Activated effector memory CD4-positive, alpha-beta T cell treated with anti-CD3 and anti-CD28 coated beads, Interleukin-2, amount 50 U/mL, for 16 hours (primary cell): ENCODE measurements at places on chromosomes 6 and 20.
A peak's percentile ranks its signal among the peaks of the same experiment; 100 is the strongest.

GRCh38 chr6:48401016-48401415 is 290.0 kb upstream of the PTCHD4 start:
- no peak for DNase-seq

DNA sequence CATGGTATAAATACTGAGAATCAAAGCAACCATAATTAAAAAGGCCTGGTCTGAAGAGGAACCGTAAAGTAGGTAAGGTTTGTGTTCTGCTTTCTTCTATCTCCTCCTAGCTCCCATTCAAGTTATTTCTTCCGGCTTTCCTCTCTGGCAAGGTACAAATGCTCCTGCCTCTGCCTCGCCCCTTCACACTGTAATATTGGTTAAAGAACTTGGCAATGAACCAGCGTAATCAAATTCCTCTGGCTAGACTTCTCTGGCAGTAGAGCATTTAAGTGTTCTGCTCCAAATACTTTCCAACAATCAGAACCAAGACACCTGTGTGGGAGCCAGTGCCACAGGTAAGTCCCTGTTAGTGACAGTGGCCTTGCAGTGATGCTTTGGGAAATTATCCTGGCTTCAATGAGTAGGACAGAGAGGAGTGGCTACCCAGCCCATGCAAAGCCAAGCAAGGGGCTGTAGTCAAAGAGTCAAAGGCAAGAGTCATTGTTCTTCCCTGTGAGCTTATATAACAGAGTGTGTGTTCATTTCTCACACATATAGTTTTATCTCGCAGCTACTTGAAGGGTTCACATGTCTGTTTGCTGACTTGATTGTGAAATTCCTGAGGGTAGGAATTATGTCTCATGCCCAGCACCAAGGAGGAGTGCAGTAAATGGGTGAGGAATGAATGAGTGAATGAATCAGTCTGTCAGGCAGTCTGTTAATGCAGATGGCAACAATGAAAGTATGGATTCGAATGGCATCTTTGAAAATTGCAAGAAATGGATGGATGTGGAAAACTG is 329.3 kb downstream of the NRN1 start:
- DNase-seq = no peak

DNA sequence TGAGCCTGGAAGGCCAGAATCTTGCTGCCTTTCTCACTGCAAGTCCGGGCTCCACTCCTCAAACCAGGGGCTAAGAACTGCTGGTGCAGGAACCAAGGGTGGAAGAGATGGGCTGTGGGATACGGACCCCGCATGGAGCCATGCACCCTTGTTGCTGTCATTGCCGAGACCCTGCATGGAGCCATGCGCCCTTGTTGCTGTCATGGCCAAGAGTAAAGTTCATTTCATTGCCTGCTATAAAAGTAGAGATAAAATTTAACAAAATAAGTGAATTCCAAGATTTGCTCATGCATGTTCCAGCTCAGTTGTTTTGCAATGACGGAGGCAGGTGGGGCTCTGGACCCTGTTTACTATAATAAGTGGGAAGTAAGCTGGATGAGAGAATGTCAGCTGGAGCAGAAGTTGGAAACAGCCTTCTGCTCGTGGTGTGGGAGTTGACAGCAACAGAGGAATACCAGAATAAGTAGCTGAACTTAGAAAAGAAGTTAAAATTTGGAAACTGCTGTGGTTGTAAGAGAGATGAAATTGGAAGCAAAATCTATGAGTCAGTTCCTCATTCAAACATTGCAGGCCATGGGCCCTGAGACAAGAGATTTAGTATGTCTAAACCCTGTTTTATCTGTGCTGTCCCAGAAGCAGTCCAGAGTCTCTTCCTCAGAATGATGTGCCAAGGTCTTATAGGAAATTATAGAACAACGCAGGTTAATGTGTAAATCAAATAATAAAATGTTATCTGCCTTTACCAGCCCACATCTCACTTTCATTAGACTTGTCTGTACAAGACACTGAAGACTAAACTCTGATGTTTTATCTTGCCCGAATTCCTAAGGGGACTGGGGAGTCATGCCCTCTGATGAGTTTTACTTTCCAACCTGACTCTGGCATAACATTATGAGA is 15.8 kb upstream of the THBS2 start:
- peak; percentile 30 for DNase-seq

DNA sequence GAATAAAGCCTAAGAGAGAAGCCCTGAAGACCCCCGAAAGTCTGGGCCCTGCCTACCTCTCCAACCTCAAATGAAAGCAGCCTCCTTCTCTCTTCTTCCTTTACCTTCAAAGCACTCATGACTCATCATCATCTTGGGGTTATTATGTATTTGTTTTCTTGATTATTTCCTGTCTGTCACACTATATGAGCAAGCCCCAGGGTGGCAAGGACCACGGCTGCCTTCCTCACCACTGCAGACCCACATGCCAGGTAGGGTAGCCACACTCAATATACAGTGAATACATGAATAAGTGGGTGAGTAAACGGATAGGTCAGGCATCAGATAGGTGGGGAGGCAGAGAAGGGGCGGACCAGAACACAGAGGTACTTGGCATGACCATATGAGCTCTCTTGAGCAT is 8.8 kb downstream of the WFDC3 start:
- peak; percentile 66 for DNase-seq

- no peak for DNase-seq
Measured at GRCh38 chr6:156311291-156311690, 465.9 kb upstream of the ARID1B start.

DNA sequence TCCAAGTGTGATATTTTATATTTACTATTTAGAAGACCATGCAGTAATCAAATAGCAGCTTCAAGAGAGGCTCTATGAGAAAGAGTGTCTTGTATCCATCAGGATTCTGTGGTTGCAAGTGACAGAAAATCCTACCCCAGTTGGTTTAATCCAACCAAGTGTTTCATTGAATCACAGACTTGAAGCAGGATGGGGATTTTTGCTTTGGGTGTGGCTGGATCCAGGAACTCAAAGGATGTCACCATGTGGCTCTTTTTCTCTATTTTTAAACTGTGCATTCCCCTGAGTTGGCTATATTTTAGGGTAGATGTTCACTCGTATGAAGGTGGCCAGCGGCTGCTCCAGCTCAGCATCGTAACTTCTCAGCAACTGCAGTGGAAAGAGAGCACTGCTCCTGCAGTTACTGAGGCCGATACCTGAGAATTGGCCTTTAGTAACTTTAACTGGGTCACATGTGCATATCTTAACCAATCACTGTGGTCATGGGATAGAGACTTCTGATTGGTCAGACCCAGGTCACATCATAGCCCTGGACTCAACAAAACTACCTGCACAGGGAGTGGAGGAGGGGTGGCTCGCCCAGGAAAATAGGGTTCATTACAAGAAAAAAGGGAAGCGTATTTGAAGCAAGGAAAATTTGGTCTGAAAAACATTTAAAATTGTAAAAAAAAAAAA is 396.1 kb upstream of the SULF2 start:
- no peak for DNase-seq

DNA sequence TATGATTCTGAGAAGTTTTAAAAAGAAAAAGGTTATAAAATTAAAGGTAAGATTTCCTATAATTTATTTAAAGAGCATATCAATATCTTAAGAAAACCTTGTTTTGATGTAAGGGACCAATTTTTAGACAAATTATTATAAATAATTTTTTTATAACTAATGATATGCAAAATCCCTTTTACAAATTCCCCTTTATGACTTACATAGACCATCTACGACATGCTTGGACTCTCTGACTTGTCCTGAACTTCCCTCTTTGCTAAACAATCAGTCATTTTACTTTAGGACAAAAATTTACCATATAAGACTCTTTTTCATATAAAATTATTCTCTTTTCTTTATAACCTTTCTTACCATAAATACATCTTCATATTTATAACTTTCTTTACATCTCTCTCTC is 15.3 kb upstream of the ANGPT4 start:
- DNase-seq = no peak

DNA sequence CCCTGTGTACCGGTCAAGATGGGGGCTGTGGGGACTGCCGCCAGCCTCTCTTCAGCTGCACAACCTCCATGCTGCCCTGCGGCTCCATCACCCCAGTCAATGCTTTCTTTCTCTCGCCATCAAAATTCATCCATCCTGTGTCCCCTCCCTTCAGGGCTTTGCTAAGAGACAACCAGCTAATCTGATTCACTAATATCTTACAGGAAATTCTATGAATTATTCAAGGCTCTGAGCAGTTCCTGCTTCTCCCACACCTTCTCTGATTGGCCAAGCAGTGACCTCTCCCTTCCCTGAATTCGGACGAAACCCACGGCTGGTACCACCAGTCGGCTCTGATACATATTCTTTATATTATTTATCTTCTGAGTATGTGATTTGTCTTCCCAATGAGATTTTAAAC is 13.8 kb downstream of the ITPR3 start:
- no peak for DNase-seq

DNA sequence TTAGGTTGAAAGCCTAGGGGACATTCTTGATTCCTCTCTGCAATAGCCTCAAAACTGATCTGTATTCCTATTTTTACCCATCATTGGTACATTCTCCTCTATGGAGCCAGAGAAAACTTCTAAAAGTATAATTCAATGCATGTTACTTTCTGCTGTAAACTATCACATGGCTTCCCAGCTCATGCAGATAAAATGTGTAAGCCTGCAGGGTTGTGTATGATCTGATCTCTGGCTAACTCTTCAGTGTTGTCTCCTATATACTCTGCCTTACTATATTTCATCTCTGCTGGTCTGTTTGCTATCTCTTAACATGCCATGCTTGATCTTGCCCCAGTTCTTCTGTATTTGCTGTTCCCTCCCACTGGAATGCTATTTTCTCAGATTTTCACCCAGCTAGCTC is 323.3 kb upstream of the RSPO3 start:
- no peak for DNase-seq

DNA sequence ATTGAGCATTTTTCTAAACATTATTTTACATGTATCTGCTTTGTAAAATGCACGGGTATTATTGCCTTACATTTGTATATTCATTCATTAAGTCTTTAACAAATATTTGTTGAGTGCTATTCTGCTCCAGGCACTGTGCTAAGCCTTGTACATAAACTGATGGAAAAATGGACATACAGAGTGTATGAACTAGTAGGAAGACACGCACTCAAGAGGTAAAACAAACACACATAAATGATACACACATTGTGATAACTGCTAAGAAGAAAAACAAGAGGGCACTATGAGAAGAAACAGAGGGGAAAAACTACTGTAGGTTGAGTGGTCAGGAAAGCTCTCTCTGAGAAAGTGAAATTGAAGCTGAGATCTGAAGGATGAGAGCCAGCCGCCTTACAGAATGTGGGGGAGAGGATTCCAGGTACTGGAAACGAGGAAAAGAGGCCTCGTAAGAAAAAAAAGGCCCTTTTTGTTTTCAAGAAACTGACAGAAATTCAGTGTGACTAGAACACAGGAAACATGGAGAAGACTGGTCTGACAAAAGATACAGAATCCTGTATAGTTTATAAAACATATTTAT is 117.5 kb downstream of the EYA4 start:
- no peak for DNase-seq

DNA sequence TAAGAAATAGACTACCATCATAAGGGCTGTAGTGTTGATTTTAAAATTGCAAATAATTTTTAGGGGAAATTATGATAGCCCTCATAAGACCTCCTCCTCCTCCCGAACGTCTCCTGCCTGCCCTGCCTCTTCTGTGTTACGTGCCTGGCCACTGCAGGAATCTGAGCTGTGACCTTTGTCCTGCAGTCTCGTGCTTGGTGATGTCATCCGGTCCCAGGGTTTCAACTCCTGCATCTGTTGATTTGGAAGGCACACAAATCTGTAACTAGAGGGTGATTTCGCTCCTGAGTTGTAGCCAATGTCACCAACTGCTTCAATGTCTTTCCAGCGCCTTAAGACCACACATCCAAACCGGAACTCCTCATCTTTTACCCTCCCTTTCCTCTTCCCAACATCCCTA is 163.2 kb downstream of the AIG1 start:
- DNase-seq = no peak

GRCh38 chr6:47160702-47161101 is 118.6 kb upstream of the ADGRF1 start:
- no peak for DNase-seq

GRCh38 chr6:144710207-144710606 is 425.1 kb downstream of the UTRN start:
- no peak for DNase-seq

GRCh38 chr6:157029980-157030690 is 253.0 kb downstream of the ARID1B start:
- DNase-seq = no peak

- no peak for DNase-seq
Measured at GRCh38 chr20:40922865-40923264, 105.8 kb upstream of the TOP1 start.

DNA sequence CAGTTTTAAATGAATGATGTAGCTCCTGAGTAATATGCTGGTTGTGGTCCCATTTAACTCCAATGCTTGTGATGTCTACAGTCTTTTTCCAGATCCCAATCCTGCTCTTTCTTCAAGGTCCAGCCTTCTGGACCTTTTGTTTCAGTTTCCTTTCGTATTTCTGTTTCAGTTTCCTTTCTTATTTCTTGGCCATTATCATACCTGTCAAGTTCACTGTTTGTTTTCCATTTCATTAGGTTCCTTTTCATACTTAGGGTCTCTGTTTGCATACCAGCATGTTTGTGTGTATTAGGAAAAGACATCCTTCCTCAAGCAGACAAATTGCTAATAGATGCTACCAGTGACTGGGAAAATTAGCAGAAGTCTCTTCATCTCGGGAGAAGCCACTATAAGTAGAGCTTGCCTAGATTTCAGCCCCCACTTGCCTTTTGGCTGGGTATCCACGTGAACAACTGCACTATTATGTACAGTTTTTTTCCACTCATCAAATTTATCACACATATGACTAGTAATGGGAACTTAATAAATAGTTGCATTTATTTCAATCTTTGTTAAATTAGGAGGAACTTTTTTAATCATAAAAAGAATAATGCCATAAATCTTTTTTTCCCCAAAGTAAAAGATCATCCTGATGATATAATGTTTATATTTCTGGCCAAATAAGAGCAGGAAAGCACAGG is 583.4 kb downstream of the BCKDHB start:
- DNase-seq = no peak
